ENCODE measurements at places on chromosomes 12 and 14. TPM values are rescaled to one million over a fixed set of nuclear protein-coding genes. Genes with fewer than 3 reads are reported as not detected.

DNA sequence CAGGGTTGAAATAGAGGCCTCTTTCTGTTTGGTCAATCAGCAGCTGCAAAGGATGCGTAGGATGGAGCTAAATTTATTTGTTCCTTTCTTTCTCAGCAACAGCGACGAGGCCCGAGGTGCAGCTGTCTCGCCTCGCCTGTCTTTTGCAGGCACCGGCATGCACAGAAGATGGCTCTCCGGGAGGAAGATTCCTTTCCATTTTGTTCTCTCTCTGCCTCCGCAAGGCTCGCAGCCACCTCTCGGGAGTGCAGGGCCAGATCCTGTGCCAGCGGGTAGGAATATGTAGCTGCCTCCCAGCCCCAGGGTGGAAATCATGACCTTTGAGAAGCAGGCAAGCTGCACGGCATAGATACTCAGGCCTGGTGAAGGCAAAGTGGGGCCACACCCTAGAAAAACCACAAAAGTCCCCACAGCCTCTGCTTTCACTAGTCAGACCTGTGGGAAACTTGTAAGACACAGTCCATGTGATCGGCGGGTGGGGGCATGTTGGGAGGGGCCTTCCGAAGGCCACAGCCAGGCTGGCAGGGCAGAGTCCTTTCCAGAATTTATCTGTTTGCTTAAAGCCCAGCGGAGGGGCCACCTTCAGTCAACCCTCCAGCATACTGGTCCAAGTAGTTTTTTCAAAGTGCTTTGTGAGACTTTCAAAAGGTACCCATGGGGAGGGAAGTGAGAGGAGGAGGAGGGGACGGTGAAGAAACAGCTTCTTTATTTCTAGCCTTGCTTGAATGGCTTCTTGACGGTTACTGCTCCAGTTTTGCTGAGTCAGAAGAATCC is at the start of gene MAP1LC3B2:
TSS of gene MAP1LC3B2 (plus strand) at position 220 of the 774 bp plus-strand sequence. CDS start 16,562 bp downstream, outside the sequence.
- DNase-seq: peak; percentile 43

- DNase-seq: no peak
Observed at GRCh38 chr14:106562451-106562850, 1036.1 kb downstream of the TMEM121 start.

The HOXC12 gene
- total RNA-seq: not detected

DNA sequence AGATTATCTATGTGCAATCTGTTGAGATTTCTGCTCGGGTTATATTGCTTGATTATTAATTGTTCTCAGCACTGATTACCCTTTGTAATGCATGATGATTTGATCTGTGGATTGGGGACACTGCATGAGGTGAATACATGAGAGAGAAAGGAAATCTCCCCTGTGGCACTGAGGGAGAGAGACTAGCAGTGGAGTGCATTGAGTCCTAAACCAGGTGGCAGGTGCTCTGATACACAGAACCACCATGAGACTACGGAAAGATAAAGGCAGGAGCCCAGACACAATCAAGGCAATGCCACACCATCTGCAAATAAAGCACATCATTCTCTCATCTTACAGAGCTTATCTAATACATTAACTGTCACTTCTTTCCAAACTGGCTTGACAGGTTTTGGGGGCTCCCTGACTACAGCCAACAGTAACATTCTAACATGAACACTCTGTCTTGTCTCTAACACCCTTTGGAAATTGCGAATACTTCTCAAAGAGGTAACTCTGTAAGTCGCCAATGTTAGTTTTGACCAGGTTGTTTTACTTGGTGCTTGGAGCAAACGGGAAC is 37.6 kb upstream of the TSPAN8 start:
- DNase-seq: no peak

The HECTD1 gene
- total RNA-seq: 121 TPM

DNA sequence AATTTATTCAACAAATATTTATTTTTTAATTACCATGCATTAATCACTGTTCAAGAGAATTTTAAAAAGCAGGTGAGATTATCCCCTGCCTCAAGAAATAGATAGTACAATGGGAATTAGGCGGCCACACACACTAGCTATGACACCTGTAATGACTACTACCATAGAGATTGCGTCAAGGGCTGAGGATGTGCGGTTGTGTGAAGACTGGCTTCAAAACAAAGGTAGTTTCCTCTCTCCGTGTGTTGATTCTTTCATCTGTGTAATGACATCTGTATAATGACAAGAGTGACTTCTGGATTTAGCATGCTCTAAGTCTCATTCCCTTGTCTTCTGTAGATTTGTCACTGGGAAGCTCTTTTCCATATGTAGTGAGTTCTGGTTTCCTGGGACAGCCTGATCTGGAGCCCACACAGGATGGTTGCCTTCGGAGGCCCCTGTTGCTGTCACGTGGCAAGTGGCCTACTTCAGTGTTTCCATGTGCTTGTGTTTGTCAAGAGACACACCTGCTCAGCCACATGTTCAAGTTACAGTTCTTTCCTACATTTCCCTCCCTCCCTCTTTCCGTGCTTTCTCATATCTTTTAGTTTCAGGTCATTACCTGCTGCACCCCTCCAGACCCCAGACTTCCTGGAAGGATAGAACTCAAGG is 64.3 kb downstream of the GALNT8 start:
- peak; percentile 10 for DNase-seq

The PLCZ1 gene
- total RNA-seq: not detected

- DNase-seq: no peak
Observed at GRCh38 chr14:32017587-32017986, 59.5 kb upstream of the ARHGAP5 start.

The ZNF839 gene
- 10.4 TPM for total RNA-seq

The GMPR2 gene
- total RNA-seq: 84.7 TPM

DNA sequence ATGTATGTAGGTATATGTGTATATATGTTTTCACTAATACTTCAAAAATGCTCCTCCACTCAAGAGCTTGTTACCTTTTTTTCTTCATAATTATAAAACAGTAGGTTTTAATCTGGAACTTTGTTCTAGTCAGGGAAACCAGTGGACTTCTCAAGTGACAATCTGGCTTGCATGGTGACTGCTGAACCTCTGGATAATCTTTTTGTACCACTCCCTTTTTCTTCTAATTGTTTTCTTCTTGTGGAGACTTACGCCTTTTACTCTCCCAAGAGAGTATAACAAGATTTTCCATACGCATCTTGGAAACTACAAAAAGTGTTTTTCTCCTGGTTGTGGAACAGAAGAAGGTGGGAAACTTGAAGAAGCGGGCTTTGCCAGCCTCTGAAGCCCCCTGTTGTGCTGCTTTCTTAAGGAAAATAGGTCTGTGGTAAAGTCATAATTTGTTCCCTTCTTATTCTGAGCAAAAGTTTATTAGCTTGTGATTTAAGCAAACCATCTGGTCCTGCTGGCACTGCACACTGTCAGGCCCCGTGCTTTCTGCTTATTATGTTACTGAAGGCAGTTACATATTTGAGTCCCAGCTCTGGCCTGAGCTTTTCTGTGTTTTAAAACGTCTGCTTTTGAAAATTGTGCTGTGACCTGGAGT is 291.8 kb downstream of the ERC1 start:
- no peak for DNase-seq

The MYF6 gene
- total RNA-seq: not detected

DNA sequence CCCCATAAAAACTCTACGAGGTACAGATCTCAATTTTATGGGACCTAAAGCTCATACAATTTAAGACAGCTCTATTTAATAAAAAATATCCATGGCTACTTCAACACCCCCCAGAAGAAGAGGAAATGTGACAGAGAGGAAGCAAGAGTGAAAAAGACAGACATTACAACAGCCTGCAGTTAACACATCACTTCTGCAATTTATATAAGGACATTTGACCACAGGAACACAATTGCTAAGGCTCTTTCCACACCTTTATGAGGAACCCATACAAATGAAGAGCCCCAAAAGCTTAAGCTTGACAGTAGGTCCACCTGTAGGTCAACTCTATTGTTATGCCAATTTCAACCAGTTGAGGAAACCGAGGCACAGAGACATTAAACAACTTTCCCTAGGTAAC is 5.6 kb downstream of the OR10P1 start:
- no peak for DNase-seq

DNA sequence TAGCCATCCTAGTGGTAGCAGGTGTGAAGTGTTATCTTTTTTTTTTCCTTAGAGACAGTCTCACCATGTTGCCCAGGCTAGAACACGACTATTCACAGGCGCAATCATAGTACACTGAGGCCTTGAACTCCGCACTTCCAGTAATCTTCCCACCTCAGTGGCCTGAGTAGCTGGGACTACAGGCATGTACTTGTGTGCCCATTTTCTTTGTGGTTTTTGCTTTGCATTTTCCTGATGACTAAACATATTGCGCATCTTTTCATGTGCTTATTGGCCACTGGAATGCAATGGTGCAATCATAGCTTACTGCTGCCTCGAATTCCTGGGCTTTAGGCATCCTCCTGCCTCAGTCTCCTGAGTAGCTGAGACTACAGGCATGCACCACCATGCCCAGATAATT is 33.3 kb upstream of the GCH1 start:
- DNase-seq: no peak

The TAS2R46 gene
- 0.88 TPM for total RNA-seq

The FAIM2 gene
- total RNA-seq: 0.42 TPM

DNA sequence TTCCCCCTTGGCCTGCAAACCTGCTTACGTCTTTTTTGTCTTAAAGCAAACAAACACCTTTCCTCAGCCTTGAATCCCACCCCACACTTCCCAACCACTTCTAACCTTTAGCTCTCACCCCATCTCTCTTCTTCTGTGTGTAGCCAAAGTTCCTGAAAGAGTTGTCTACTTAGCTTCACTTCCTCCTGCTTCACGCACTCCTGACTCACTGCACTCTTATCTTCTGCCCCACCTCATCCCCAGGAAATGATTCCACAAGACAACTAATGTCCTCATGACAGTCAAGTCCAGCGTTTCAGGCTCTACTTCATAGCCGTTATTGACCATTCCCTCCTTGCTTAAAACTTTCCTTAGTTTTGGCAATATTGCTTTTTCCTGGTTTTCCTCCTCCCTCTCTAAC is 22.4 kb downstream of the EIF2B2 start:
- DNase-seq: no peak

DNA sequence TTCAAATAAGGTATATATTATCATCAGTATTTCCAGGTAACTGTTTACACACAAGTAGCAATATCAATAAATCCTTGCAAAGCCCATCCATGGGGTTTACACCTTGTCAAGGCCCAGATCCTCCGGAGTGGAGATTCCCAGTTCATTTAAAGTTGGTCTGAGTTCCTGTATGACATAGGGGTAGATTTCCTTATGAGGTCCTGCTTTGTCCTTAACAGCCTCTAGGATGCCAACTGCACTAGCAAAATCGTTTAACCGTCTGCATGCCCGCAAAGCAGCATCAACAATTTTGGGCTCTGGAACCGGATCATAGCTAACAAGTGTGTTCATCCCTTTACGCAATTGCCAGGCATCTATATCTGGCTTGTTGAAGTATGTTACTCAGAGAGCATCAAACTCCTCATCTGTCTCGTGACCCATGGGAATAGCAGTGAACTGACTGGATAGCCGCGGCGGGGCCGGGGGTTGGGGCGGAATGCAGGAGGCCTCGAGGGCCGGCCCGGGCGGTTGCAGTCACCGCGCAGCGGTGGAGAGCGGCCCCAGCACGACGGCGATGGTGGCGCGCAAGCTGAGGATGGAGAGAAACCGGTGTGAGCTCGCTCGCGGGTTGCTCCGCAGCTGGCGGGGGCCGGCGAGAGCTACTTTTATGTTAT is 30.6 kb upstream of the FBXO34 start:
- DNase-seq: peak; percentile 75

- no peak for DNase-seq
Observed at GRCh38 chr14:76781648-76782051, 20.4 kb downstream of the VASH1 start.

DNA sequence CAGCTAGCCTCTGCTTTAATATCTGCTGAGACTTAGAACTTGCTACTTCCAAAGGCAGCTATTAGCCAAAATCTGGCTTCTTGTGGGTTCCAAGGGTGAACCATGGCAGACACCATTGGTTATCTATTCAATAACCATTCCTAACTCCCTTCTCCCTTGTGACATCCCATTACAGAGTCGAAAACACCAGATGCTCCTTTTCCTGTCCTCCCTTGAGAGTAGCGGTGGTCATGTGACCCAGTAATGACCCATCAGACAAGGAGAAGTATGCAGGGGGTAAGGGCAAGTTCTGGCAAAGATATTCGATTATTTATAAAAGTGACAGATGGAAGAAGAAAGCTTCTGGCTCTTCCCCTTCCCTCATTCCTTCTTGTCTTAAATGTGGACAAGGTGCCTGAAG is 20.1 kb downstream of the TGFB3 start:
- no peak for DNase-seq

The RD3L gene
- not detected for total RNA-seq

DNA sequence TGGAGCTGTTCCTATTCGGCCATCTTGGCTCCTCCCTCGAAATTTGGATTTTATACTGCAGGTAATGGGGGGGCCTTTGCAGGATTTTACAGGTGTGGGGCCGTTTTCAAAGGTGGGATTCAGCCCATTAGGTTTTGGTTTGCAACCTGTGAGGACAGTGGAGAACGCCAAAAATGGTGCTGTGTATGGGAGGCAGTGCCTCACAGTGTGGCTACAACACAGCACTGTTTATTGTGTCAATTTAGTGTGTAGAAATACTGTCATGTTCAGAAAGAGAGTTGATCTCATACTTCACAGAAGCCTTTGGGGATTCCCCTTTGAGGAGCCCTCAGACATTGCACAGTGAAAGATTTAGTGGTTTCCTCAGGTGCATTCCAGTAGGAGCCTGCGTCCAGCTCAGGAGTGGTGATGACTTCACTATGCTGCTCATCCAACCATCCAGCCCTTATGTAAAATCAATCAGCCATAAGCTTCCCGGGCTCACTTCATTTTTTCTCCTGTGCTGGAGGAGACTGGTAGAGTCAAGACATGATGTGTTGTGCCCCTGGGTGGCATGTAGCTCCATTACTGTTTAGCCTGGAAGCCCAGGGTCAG is 92.7 kb upstream of the PRMT8 start:
- DNase-seq: no peak

- DNase-seq: no peak
Observed at GRCh38 chr12:132106921-132107320, 37.2 kb downstream of the DDX51 start.

The TPH2 gene
- total RNA-seq: 0.66 TPM

The BHLHE41 gene
- total RNA-seq: 0.33 TPM

DNA sequence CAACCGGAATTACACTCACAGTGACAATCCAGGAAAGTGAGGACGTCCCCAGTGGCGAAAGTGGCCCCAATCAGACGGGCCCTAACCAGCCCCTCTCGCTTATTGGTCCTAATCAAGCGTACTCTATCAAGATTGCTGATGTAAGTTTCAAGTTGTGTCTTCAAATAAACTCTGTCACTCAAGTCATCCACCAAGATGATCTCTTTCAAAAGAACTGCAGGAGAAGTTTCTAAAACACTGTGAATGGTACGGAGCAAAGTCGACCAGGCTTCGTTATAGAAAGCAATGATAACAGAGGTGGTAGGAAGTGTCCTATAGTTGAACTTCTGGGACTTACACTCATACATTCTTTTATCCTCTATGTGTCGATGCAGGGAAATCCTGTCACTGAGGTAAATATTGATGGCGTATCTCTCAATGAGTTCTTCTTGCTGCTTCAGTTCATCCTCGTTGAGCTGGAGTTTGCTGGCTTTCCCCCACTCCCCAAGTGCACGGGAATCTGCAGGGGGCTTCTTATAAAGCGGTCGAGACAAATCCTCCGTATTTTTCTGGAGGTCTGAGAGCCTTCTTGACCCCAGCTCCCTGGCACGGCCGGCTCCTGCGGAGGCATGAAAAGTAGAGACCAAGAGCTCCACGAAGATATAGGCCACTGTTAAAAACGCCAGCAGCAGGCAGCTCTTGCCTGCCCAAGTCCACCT is 604 bp downstream of the GALNT4 start:
- DNase-seq: no peak

Measured in H9 (cell line).